ENCODE measurements at places on chromosomes 6 and 20. TPM values are rescaled to one million over a fixed set of nuclear protein-coding genes. Genes with fewer than 3 reads are reported as not detected.

The RIPOR3 gene
- total RNA-seq: 2.2 TPM

The RGS17 gene
- 82.6 TPM for total RNA-seq

The COL21A1 gene
- total RNA-seq: 1.3 TPM

The FAM209B gene
- not detected for total RNA-seq

The TMEM14C gene
- total RNA-seq: 36.6 TPM

The COL9A3 gene
- total RNA-seq: 27.9 TPM
